ENCODE measurements at places on chromosomes 11 and 22.

- no peak for DNase-seq
Observed at GRCh38 chr11:88950975-88951374, 114.8 kb downstream of the GRM5 start.

- DNase-seq, result no peak
Observed at GRCh38 chr11:9008011-9008550, 4.3 kb upstream of the NRIP3 start.

DNA sequence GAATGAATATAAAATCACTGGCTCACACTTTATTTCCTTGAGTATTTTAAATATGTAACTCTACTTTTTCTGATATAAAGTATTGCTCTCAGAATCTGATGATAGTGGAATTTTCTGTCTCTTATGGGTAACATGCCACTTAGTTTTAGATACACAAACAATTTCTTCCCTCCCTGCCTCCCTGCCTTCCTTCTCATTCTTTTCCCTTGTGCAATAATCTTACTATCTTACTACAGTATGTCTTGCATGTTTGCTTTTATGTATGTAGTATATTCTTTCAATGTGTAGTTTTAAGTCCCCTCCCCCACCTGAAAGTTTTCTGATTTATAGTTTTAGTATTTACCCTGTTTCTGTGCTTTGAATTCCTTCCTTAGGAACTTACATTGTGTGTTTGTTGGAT lies 48.4 kb downstream of the INSC start:
- no peak for DNase-seq

DNA sequence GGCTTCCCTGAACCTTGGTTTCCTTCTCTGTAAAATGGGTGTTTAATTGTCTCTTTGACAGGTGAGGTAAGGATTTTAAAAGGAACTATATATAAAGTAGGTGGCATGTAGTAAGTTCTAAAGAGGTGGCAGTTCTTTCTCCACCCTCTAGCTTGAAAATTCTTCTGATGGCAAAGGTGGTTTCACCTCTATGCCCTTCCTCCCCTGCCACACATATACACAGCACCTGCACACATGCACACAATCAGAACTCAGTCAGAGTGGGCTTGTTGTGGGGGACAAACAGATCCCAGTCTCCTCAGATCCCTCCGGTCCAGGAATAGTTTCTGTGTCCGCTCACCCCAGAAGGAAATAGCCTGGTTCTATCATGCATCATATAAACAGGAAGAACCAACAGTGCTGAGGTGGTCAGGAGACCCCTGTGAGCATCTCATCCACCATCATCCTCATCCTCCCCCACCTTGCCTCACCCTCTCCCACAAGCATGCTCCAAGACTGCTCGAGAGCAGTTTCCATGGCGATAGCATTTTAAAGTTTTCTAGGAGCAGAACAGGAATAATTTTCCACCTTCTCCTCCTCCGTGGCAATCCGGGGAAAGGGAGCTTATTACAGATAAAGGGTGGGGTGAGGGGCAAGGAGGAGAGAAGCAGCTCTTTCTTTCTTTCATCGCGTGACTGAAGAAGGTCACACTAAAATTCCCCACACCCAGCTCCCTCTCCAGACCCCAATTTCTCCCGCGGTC lies 123.6 kb downstream of the CHST1 start:
- DNase-seq, result no peak

DNA sequence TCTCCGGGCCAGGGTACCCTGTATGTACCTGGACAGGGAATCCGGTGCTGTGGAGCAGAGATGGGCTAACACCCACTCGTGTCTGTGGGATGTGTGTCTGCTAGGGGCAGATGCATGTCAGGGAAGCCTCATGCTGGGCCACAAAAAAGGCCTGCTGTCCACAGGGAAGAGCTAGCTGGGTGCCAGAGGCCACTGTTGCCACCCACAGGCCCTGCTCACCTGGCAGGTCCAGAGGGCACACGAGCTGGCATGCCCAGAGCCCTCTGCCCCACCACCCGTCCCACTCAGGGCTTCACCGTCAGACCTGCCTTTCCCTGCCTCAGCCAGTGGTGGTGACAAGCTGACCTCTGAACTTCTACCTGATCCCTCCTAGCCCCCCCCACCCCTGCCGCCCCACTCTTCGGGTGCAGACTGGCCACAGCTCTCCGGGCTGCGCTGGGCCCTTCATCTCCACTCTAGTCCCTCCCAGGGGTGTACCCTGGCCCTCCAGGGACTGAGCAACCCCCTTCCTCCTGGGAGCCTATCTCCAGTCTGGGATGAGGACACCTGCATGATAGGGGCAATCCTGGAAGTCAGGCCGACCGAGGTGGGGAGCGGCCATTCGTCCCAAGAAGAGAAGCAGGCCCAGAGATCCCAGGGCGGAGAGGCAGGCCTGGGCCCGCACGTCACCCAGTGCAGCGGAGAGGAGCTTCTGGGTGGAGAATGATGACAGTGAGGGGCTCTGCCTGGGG lies 1.4 kb downstream of the SLC25A22 start:
- no peak for DNase-seq

DNA sequence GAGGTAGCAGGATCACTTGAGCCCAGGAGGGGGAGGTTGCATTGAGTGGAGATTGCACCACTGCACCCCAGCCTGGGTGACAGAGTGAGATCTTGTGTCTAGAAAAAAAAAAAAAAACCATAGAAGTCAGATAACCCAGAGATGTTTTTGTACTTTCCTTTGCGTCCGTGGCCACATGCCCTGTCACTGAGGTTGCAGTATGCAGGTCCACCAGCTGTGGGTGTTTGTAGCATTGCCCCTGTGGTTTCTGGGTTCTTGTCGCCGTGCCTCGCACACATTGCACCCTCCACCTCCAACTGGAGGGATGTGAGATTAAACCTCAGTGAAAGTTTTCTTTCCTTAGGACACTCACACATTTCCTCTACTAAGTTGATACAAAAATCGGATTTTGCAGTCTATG lies 70.3 kb downstream of the TNRC6B start:
- no peak for DNase-seq

- no peak for DNase-seq
Observed at GRCh38 chr22:36398601-36399471, 11.1 kb upstream of the MYH9 start.

DNA sequence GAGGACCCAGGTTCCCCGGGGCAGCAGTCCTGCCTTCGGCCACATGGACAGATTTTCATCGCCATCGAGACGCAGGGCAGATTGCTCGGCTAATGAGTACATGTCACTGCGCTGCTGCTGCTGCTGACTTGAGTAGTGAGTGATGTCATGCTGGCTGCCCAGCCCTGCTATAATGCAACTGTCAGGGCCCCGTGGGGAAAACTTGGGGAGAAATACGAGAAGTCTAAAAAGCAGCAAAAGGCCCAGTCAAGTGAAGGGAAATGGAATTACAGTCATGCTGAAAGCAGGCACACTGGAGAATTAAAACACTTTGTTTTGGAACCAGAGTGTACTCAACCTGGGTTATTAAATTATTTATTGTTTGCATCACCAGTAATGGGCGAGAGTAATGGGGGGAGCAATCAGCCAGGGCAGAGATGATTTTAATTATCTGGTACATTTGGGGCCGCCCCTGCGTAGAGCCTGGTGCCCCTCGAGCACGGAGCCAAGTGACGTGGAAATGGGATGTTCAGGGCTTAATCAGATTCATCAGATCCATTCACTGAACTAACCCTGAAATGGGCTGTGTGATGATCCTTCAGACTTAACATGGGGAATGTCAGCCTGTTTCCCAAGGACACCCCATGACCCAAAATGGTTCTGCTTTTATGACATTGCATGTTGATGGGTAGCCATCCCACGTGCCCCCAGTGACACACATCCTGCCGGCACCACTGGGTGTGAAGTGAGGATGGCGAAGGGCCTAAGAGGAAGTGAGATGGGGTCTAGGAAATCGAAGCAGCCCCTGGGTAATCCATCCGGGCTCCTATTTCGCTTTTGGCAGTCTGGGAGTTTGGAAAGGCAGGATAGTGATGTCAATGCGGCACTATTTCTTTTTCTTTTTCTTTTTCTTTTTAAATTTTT lies 241.6 kb upstream of the CADM1 start:
- no peak for DNase-seq

- peak; percentile 82 for DNase-seq
Observed at GRCh38 chr22:38868886-38869381, 3.1 kb downstream of the CBX6 start.

DNA sequence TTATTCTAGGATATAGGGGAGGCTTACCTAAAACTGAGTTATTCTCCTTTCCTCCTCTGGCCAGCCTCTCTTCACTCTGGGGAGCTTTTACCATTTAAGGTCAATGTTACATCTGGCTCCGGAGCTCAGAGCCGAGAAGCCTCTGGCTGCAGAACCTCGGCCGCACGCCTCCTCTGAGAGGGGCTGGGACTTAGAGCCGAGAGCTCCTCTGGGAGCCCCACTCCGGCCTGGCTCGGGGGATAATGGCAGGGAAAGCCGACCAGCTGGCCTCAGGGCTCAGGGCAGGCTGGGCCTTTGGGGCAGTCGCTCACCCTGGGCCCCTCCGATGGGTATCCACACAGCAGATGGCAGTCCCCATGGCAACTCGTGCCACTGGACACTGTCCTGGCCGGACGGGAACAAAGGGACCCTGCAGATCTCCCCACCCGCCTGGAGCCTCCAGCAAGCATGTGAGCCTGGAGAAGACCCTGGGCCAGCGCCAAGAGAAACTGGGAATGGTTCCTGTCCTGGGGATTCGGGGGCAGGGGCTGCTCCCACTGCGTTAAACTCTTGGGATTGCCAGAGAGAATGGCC lies at the start of gene IRAG1:
IRAG1 (minus strand) TSS at position 247 of the 573 bp plus-strand sequence; CDS start at position 94, 153 bp downstream.
- no peak for DNase-seq

GRCh38 chr11:35848616-35849015 lies 95.2 kb upstream of the LDLRAD3 start:
- DNase-seq, result no peak

GRCh38 chr22:44889255-44889878 lies 120.4 kb downstream of the PHF21B start:
- DNase-seq, result no peak

DNA sequence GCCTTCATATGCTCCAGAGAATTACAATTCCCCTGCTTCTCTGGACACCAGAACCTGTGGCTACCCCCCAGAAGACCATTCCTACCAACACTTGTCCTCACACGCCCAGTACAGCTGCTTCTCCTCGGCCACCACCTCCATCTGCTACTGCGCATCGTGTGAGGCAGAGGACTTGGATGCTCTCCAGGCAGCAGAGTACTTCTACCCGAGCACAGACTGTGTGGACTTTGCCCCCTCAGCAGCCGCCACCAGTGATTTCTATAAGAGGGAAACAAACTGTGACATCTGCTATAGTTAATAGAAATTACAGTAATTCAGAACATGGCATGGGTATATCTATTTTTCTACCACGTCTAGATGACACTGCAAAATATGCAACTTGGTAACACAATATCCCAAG lies 9.8 kb downstream of the POU2AF3 start:
- no peak for DNase-seq

DNA sequence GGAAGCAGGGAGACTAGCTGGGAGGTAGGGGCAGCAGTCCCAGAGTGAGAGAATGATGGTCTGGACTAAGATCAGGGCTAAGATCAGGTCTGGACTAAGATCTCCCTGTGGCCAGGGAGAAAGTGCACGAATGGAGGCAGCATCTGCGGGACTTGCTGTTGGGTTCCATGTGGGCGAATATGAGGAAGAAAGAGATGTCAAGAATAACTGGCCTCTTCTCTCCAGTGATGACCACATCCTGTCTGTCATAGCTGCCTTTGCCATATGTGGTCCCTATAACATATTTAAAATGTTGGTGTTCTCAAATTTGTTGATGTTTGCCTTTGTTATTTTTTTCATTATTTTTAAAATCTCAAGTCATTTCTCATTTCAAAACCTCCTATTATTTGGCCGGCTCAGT lies 27.4 kb upstream of the CXCR5 start:
- no peak for DNase-seq

DNA sequence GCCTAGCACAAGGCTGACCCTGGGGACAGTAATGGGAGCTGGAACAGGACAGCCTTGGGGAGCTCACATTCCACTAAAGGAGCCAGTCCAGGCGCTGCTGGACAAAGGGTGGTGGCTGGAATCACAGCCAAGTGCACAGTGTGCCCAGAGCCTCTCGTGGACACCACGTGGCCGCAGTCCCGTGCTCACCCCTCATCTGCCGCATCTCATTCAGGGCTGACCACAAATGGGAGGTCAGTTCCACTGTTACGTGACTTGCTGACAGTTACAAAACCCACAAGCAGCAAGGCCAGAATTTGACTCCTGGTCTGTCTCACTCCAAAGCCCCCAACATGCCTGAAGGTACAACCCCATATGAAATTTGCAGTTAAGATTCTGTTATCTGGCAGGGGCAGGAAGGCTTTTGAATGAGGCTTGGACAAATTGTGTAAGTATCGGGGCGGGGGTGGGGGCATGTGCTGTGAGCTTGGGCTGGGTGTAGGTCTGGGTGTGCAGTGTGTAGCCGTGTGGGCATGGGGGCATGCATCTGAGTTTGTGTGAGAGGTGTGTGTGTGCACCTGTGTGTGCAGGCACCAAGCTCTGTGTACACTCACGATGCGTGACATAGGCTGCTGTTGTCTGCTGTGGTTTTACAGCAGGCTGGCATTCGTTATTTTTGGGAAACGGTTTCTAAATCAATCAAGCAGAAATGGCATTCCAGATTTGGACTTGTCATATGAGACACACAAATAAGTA lies 301.7 kb downstream of the BRD1 start:
- no peak for DNase-seq

DNA sequence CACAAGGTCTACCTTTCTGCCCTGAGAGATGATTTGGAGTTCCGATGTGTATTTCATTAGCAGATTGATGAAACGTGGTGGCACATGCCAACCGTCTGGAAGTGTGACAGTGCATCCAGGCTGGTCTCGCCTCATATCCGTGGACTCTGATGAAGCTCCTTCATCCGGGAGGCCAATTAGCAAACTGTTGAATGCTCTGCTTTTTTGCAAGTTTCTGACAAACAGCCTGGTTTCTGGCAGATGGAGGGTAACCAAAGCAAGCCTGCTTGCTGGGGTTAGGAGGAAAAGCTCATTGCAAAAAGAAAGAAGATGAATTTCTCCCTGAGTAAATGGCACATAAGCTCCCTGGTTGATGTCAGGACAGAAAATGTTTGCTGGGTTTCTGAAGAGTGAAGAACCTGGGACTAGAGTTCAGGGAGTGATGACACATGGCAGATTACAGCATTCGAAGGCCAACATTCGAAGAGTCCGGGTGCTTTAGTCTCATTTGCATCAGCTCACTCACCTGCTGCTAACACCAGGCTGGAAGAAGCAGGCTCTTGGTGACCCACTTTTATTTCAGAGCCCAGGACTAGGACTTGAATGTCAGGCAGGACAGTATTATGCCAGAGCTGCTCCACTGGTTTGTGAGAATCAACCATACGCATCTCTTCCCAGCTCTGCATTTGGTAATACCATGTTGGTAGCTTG lies 135.9 kb upstream of the TTC12 start:
- no peak for DNase-seq

DNA sequence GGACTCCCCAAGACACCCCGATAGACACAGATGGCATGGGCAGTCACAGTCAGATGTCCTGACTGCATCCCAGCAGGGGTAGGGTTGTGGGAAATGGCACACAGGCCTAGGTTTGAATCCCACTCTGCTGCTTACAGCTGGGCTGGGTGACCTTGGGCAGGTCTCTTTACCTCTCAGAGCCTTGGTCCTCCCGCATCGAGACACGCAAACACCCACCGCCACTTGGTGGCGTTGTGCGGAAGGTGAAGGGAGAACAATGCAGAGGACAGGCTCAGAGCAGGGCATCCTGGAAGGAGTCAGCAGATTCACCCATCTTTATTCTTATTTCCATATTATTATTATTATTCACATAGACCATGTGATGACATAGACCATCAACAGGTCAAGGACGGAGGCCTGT lies 140.5 kb downstream of the MIAT start:
- no peak for DNase-seq

GRCh38 chr11:1024597-1025409 lies 11.7 kb downstream of the MUC6 start:
- no peak for DNase-seq

GRCh38 chr11:57873196-57873911 lies 111.8 kb downstream of the CTNND1 start:
- DNase-seq, result no peak

All from stimulated activated CD4-positive, alpha-beta T cell treated with anti-CD3 and anti-CD28 coated beads, TNF-alpha, amount 100 ng/mL, for 1 hour (primary cell).